ENCODE measurements at places on chromosomes 7 and 10.

GRCh38 chr7:25622695-25623094 is 394.4 kb upstream of the NPVF start:
- DNase-seq = no peak

DNA sequence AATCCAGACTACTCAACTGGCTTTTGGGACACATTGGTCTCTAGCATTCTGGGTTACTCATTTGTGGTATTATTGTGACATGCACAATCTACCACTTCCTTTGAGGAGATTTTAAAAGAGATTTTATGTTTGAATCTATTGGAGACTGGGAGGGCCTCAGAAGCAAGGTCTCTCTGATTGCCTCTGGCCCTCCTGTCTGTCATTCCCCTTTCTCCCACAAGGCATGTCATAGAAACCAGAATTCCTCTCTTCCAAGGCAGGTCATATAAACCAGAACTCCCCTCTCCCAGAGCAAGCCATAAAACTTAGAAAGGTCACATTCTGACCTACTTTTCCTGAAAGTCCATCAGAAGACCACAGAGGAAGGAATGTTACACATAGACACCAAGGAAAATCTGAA is 777.7 kb downstream of the PHTF2 start:
- DNase-seq = no peak

DNA sequence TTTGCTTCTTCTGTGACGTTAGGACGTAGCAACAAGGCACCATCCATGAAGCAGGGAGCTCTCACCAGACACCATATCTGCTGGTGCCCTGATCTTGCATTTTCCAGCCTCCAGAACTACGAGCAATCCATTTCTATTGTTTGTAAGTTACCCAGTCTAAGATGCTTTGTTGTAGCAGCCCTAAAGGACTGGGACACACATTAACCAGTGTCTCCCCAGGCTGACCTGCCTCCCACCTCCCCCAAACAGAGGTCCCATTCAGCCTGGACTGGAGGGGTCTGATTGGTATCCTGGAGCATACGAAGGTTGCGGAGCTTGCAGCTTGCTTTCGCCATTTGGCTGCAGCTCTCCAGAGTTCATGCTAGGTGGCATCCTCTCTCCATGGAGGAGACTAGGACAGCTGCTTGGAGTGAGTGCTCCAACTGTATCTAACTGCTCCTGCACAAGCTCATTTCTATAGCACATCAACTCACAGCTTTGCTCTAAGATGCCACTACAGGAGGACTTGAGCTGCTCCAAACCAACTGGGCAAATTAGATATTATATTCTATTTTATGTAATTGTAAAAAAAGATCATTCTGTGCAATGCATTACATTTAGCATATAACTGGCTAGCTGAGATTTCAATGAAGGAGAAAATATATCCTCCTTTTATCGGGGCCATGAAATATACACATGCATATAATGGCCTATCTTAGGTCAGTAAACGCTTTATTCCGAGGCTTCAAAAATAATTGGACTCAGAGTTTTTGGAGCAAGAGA is 8.0 kb upstream of the GRK5 start:
- no peak for DNase-seq

DNA sequence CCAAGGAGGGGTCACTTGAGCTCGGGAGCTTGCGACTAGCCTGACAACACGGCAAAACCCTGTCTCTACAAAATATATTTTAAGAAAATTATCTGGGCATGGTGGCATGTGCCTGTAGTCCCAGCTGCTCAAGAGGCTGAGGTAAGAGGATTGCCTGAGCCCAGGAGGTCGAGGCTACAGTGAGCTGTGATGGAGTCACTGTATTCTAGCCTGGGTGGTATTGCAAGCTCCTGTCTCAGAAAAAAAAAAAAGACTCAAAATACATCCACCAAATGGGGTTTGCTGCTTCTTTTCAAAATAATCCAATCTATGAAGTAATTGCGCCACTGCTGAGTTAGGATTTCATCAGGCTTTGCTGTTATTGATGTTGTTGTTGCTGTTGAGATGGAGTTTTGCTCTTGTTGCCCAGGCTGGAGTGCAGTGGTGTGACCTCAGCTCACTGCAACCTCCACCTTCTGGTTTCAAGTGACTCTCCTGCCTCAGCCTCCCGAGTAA is 11.1 kb upstream of the VIM start:
- no peak for DNase-seq

GRCh38 chr7:28815928-28816373 is 142.2 kb downstream of the TRIL start:
- DNase-seq = no peak

DNA sequence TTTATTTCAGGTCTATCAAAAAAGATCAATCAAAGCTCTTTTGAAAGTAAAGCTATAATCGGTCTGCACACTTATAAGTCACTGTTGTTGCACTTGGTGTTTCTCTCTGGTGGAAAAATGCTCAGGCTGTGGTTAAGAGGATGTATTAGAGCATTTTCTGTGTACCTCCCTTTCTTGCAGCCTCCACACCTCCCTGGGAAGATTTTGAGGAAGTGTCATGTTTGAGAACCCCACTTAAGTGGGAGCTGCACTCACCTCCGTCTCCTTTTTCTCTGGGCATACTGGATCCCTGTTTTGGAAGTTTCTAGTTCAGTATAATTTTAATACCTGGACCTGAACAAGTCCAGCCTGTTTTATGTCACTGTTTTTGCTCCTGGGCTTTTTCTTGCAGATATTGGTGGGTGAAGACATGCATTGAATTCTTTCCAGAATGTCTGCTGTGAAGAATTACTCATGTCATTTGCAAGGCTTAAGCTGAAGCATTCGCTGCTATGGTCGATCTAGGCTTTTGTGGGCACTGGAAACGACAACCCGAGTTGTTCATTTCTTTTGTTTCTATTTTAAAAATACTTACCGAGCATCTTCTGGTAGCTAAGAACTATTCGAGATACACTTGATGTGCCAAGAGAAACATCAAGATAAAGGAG is 36.6 kb downstream of the TCF7L2 start:
- no peak for DNase-seq

DNA sequence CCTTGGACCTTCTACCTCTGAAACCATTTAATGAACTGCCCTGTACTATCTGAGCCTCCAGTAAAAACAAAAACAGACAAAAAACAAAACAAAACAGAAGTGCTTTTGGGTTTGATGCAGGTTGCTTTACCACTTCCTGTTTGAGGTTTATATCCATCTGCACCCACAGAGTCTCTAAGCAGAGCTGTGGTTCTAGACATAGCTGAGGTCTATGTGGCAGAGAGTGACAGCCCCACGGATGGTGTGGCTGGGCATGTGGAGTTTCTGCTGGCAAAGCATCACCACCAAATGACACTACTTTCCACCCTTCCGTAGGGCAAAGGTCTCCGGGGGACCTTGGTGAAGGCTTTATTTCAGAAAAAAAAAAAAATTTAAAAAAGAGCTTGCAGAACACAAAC is 754.2 kb downstream of the GRID1 start:
- DNase-seq = peak; percentile 70

DNA sequence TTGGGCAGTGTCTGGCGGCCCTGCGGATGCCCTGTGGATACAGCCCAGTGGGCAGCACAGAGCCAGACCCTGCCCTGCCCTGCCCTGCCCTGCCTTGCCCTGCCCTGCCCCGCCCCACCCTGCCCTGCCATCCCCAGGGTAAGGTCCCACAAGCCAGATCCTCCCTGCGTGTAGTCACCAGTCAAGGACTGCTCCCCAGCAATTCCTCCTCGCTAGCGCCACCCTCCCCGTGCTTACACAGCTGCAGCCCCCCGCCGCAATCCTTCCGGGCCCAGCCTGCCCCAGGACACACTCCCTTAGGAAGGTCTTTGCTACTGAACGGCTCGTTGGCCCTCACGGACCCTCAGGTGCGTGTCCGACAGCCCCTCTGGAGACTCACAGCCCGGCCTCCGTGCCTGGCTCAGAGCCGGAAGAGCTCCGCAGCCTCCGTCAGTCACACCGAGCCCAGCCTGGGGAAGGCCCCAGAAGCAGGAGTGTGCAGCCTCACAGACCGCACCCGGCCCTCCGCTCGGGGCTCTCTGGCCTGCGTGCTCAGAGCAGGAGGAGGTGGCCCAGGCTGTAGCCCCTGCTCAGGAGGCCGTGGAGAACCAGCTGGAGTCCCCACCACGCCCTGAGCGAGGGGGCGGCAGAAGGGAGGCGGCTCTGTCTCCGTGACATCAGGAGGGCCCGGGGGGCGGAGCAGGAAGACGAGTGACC is 68.3 kb downstream of the PWWP2B start:
- DNase-seq = no peak

GRCh38 chr7:41436139-41436538 is 266.8 kb downstream of the INHBA start:
- DNase-seq = no peak

- peak; percentile 84 for DNase-seq
Observed at GRCh38 chr10:60964257-60965235, 20.6 kb upstream of the RHOBTB1 start.

GRCh38 chr10:100826661-100826982 is 81.2 kb downstream of the PAX2 start:
- no peak for DNase-seq

DNA sequence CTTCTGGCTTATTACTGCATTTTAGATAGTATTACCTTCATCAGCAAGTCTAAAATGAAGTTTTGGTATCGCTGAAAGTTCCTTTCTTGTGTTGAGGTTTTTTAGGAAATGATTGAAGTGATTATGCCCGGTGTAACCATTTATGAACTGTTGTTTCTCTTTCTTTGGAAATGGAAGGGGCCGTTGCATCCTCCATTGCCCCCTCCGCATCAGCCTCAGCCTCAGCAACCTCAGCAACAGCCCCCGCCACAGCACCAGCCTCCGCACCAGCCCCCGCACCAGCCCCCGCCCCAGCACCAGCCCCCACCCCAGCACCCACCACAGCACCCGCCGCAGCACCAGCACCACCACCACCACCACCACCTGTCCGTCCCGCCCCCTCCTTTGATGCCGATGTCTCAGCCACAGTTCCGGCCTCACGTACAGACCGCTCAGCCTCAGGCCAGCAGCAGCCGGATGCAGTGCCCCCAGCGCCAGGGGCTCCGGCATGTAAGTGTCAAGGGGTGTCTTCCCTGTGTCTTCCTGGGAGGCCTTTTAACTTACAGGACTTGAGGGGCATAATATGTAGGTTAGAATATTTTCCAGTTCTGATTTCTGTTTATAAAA is 72.6 kb downstream of the SHH start:
- no peak for DNase-seq

- peak; percentile 34 for DNase-seq
Observed at GRCh38 chr10:68861253-68861652, 33.9 kb downstream of the STOX1 start.

DNA sequence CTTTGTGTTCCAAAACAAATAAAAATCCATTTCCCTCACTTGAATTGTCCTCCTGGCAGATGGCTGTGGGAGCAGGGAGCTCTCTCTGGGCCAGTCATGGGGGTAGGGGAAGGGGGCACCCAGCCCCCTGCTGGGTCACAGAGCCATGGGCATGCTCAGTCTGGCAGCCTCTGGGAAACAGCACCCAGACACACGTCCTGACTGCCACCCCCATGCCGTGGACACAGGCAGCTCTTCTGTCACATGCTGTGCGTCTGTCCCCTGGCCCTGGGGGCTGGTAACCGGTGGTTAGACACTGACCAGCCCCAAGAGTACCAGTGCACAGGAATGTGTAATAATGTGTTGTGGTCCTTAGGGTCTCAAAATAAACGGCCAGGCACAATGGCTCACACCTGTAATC is 47.0 kb downstream of the RASGEF1A start:
- no peak for DNase-seq

- no peak for DNase-seq
Observed at GRCh38 chr7:158564663-158565035, 23.0 kb downstream of the PTPRN2 start.

DNA sequence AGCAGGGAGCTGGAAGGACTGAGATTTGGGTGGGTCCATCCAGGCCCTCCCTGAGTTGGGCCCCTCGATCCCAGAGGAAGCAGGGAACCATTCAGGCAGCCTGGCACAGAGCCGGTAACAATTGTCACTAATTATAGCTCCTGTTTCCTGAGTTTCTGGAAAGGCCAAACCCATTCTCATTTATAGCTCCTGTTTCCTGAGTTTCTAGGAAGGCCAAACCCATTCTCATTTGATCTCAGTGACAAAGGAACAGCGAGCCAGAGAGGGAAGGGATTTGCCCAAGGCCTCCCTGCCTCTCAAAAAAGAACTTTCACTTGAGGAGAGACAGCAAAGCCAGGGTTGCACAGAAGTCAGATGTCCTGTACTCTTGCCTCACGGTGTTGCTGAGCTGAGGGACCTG is 521.9 kb downstream of the TYW1 start:
- no peak for DNase-seq

DNA sequence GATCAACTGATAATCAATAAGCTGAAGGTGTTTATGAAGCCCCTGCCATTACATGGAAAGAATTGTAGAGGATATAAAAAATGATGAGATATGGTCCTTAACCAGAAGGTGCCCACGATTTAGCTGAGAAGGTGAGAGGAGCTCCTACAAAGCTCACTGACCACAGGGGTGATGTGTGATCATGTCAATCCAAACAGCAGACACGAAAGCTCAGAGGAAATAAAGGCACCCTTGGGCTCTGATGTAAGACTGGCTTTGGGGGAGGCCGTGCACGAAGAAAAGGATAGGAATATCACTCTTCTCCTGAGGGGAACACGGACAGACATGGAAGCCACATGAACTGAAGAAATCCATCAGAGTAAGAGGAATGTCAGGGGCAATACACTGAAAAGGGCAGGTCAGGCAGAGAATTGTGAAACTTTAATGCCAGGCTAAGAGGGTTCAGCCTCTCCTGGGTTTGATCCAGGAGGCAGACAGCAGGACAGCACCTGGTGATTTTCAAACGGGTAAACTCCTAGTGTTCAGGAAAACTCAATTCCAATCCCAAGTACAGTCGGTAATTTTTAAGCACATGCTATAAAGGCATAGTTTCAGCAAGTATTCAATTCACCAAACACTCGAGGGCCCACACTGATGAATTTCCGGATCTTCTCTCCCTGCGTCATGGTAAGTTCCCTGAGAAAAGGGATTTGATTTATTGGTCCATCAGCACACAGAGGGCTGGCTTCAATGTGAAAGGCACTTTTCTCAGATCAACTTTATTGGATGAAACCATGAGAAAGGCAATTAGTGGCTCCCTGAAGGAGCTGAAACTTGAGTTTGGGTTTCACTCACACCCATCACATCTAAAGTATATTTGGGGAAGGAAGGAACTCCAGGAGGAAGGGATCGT is 163.8 kb downstream of the PRPF18 start:
- no peak for DNase-seq

GRCh38 chr7:147992698-147993097 is 597.9 kb upstream of the C7orf33 start:
- DNase-seq = no peak
